AG10803 (cell line): ENCODE measurements at places on chromosomes 16 and 17.
A peak's percentile ranks its signal among the peaks of the same experiment; 100 is the strongest.

GRCh38 chr16:80344570-80344969 is 196.2 kb upstream of the DYNLRB2 start:
- no peak for DNase-seq

DNA sequence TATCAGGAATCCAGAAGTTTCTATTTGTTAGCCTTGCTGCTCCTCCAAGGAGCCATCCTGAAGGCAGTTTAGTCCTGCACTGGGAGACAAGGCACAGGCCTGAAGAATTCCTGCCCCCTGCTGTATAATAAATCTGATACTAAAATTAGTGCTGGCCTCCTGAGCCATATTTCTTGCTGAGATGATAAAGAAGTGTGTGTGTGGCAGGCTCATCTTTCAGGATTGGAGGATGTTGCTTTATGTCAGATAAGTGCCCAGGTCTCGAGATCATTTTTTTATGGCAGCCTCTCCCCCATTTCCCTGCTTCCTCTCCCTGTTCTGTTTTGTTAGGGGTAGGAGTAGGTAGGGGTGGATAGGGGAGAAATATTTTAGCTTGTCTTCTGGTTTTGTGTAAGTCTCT is 26.0 kb downstream of the MSI2 start:
- no peak for DNase-seq

DNA sequence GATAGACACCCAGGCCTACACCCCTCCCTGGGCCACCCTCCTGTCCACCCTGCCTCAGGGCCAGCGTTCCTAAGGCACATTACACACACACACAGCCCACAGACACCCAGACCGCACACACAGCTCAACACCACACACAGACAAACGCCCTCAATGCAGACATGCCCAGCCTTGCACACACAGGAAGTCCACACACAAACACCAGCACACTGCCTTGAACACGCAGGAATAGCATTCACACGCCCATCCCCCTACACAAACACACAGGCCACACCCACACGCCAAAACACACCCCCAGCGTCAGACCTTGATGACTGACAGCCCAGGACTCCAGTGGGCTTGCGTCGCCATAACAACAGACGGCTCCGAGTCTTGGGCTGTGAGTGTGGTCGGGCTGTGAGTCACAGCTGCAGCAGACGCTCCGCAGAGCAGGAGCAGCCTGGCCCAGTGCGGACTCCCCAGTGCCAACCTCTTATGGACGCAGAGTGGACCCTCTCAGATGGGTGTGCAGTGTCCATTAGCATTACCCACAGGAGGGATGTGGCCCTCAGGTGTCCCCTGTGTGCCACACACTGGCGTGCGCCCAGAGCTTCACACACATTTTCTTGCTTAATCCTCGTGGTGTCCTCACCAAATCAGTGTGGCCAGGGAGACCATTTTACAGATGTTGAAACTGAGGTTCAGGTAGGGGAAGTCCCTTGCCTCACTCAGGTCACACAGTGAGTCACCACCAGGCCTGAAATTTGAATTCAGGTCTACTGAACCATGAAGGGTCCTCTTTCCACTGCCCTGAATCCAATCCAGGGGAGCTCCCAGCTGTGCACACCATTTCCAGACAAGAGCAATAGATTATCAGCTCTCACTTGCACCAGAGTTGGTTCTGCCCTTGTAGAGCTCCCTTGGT is 17.8 kb upstream of the RAI1 start:
- DNase-seq, result peak; percentile 95

GRCh38 chr17:40243761-40244160 is 24.7 kb downstream of the WIPF2 start:
- peak; percentile 60 for DNase-seq

DNA sequence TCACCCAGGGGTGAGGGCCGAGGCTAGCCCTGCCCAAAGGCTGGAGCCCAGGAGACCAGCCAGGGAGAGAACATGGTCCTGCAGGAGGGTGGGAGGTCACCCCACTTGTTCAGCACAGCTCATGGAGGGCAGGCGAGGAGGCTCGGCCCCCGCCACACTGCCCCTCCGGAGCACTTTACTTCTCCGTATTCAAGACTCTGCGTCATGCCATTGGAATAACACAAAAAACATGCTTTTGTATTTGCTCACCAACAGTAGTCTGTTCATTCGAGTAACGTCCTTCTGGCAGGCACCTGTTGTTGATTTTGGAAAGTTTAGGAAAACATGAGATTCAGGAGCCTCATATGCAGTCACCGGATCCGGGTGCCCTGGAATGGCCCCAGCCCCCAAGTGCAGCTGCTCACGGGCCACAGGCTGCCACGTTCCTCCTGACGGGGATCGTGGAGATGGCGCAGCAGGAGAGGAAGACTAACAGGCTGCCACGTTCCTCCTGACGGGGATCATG is 81.1 kb upstream of the DNAH17 start:
- DNase-seq, result peak; percentile 67

DNA sequence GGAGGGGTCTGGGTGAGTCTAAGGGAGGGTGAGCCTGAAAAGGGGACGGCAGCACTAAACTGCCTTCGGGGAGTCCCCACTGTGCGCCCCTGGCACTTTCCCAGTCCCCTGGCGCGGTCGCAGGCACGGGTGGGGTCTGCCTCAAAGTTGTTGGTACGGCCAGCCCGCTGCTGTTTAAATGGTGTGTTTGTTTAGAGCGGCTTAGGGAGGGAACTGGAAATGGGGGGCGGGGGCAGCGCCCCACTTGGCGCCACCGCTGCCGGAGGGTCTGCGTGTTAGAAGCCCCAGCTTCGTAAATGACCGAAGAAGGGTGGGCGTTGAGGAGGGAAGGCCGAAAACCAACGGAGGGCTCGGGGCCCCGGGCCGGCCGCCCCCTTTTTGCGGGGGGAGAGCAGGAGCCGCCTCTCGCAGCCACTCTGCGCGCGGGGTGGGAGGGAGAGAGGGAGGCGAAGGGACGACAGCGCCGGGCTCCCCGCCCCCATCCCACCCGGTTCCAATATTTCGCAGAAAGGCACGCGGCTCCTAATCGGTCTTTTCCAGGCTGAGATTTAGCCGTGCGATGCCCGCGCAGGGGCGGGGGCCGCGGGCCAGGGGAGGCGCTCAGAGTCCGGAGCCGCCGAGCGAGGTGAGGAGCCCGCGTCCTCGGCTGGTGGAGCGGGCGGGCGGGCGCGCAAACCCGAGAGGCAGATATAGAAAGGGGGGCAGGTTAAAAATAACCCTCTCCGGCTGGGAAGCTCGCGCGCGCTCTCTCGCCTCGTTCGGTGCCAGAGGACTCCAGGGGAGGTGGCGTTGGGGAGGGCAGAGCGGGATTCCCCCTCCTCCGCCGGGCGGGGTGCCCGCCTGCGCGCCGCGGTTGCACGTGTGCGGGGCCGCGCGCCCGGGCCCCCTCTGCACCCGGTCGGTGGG is 54.9 kb downstream of the SREBF1 start:
- peak; percentile 43 for DNase-seq

GRCh38 chr17:50277357-50277754 is 3.1 kb downstream of the TMEM92 start:
- DNase-seq, result no peak

GRCh38 chr17:7177191-7177953 is 1.8 kb downstream of the ASGR1 start:
- DNase-seq, result peak; percentile 40

- peak; percentile 88 for DNase-seq
These were observed 14.3 kb downstream of the SLC16A3 start for GRCh38 chr17:82242977-82243647.

GRCh38 chr16:4767872-4768548 is 1.0 kb upstream of the ZNF500 start:
- DNase-seq, result peak; percentile 23

GRCh38 chr17:11082559-11082958 is 158.5 kb upstream of the SHISA6 start:
- no peak for DNase-seq

- DNase-seq, result no peak
These were observed 23.2 kb upstream of the ARHGAP17 start for GRCh38 chr16:25038239-25038954.

GRCh38 chr17:73743518-73744201 is 99.4 kb upstream of the SDK2 start:
- no peak for DNase-seq

- DNase-seq, result no peak
These were observed 9.0 kb downstream of the SMYD4 start for GRCh38 chr17:1820528-1821252.

- no peak for DNase-seq
These were observed 138.0 kb upstream of the WSB1 start for GRCh38 chr17:27155866-27156265.

DNA sequence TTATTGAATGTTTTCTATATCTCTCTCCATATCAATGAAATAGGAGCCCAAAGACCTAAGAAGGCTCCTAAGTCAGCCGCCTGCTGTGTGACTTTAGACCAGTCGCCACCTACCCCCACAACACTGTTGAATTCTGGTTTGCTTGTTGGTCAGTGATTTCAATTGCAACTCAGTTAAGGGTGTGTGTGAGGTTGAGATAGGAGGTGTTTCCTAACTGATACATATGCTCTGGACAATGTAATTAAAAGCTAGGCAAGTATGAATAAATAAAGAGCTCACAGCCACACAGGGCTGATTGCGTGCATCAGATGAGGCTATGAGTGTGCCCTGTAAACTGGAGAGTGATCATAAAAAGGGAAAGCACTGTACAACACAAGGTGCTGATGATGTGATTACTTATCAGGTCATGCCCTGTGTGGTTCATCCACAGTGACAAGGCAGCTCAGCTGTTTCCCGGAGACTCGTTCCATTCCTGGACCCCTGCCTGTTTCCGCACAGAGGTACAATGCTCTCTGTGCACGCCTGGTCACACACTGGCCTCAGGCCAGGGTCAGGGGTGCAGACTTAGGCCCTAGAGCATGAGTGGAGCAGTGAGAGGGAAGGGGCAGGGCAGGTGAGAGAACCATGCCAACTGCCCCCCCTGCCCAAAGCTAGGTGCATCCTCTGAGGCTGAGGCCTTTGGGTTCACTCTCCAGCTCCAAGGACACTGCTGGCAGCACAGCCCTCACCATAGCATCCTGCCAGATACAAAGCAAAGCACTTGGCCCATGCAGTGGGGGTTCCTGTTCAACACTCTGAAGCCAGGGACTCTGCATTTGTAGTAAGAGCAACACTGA is 3.3 kb upstream of the KRT35 start:
- no peak for DNase-seq

- no peak for DNase-seq
These were observed 70.0 kb downstream of the HS3ST3A1 start for GRCh38 chr17:13531721-13532120.

DNA sequence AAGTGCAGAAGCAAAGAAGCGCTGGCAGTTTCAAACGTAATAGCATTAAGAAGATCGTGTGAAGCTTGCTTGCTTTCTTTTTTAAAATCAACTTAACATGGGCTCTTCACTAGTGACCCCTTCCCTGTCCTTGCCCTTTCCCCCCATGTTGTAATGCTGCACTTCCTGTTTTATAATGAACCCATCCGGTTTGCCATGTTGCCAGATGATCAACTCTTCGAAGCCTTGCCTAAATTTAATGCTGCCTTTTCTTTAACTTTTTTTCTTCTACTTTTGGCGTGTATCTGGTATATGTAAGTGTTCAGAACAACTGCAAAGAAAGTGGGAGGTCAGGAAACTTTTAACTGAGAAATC is 17.4 kb upstream of the RAB11FIP4 start:
- no peak for DNase-seq

DNA sequence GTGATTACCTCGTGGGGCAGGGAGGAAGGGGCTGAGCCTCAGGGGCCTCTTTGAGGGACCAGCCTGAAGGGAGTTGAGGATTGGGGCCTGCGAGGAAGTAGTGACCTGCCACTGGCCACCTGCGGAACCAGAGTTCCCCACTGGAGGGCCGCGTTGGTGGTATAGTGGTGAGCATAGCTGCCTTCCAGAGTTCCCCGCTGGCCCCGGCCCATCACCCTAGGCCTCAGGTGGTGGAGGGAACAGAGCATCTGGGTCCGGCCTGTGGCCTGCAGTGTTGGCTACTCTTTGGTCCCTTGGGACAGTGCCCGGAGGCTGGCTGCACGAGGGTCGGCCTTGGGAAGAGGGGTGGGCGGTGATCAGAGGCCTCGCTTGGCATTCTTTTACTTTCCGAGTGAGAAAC is 20.5 kb downstream of the MGAT5B start:
- DNase-seq, result no peak

GRCh38 chr17:74020522-74020921 is 183.0 kb upstream of the RPL38 start:
- DNase-seq, result no peak

GRCh38 chr16:28879261-28879840 is 1.1 kb downstream of the ATP2A1 start:
- DNase-seq, result no peak

DNA sequence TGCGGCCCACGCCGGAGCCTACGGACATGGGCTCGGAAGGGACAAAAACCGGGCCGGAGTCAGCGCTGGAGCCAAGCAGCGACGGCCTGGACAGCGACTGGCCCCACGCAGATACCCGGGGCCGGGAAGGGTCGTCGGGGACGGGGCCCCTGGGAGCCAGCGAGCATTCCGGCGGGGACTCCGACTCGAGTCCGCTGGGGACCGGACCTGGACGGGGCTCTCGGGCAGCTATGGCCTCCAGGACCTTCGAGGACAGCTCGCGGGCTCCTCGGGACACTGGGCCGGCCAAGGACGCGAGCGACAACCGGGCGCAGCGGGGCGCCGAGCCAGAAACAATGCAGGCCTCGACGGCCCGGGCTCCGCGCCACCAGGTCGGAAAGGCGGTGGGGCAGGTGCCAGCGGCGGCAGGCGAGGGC is 1.0 kb downstream of the MYO15B start:
- no peak for DNase-seq

- no peak for DNase-seq
These were observed 431 bp downstream of the TEKT3 start for GRCh38 chr17:15340966-15341365.

GRCh38 chr16:84526794-84527531 is 22.5 kb upstream of the MEAK7 start:
- peak; percentile 63 for DNase-seq

DNA sequence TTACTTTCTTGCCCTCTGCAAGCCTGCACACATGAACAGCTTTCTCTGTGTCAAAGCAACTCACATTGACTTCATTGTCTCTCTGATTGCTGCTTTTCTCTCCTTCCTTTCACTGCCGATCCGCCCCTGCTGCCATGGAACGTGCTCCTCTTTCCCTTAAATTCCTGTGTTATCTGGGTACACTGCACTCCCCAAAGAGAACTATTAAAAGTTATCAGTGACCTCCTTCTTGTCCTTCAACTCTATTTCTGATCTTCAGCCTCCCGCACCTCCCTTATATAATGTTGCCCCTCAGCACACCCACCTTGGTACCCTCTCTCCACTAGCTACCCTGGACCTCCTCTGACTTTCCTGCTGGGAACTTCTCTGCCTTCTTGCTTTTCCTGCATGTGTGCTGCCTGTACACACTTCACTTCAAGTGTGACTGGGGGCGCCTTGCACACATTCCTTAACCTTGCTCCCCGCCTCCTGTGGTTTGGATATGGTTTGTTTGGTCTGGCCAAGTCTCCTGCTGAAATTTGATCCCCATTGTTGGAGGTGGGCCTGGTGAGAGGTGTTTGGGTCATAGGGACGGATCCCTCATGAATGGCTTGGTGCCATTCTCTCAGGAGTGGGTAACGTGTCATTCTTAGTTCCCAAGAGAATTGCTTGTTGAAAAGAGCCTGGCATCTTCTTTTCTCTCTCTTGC is 26.7 kb upstream of the PMP22 start:
- DNase-seq, result peak; percentile 75

DNA sequence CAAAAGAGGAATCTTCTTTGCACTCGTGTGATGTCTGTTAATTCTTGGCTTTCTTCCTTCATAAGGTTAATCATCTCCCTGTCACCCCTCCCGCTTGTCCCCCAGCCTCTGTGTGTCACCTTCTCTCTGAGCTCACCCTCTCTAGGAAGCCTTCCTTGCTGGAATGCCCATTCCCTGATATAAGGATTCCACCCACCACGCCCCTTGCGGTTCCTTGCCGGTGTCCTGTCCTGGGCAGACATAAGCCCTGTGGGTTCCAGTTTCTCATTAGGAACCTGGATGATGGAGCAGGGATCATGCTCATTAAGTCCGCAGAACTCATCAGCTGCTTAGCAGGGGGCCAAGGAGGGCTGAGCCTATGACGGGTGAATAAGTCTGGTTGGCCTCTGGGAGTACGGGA is 559.3 kb downstream of the MAF start:
- no peak for DNase-seq
